ENCODE measurements at places on chromosomes 2 and 18. TPM values are rescaled to one million over a fixed set of nuclear protein-coding genes. Genes with fewer than 3 reads are reported as not detected.

The ADD2 gene
- 4.8 TPM for total RNA-seq

The GAL3ST2 gene
- not detected for total RNA-seq

The WNT10A gene
- 2.5 TPM for total RNA-seq

The CPS1 gene
- total RNA-seq, result 8.0 TPM

The COBLL1 gene
- 18.6 TPM for total RNA-seq

The LOXL3 gene
- total RNA-seq, result 17.6 TPM

The PLGLB1 gene
- 0.59 TPM for total RNA-seq

The ATP6V1C2 gene
- 0.14 TPM for total RNA-seq

The TCF23 gene
- not detected for total RNA-seq

The ZAP70 gene
- total RNA-seq, result 0.73 TPM

The TUBB8B gene
- total RNA-seq, result not detected

The EIF5B gene
- total RNA-seq, result 65.6 TPM

The UGT1A7 gene
- not detected for total RNA-seq

The LYG2 gene
- total RNA-seq, result not detected

The RGPD3 gene
- 0.10 TPM for total RNA-seq

The COX7A2L gene
- 125 TPM for total RNA-seq

The SP5 gene
- total RNA-seq, result not detected

The ANKRD62 gene
- total RNA-seq, result not detected

The ACTG2 gene
- total RNA-seq, result 540 TPM

The SGO2 gene
- total RNA-seq, result 4.9 TPM

The STPG4 gene
- 0.64 TPM for total RNA-seq

The SLC9A4 gene
- total RNA-seq, result 0.07 TPM

All from astrocyte (in vitro differentiated cells and primary cell).